NCI-H2227 treated with DMSO at 0.1 percent for 48 hours (cell line): ENCODE measurements at places on chromosomes 3 and 15.

DNA sequence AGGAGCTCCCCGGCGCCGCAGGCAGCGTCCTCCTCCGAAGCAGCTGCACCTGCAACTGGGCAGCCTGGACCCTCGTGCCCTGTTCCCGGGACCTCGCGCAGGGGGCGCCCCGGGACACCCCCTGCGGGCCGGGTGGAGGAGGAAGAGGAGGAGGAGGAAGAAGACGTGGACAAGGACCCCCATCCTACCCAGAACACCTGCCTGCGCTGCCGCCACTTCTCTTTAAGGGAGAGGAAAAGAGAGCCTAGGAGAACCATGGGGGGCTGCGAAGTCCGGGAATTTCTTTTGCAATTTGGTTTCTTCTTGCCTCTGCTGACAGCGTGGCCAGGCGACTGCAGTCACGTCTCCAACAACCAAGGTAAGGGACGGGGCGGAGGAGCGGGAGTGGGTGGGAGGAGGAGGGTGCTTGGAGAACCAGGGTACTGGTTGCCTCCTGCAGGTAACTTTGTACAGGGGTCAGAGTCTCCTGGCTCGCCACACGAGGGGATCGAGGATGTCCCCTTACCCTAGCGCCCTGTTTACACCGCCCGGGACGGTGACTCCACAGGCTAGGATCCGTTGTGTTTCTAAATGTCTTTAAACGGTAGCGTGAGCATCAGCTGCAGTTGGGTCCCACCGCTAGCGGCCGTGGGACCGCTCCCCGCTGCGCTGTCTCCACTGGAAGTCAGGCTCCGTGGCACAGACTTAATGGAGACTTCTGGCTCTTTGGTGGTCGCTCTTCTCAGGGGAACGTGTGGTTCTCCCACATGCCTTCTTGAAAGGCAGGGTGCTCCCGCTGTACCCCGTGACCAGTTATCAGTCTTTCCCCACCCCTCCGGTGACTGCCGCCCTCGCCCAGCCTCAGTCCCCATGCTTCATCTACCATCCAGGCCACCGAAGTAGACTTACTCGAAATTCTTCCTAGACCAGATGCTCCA lies 515 bp downstream of the EPHA6 start:
- DNase-seq, result no peak

DNA sequence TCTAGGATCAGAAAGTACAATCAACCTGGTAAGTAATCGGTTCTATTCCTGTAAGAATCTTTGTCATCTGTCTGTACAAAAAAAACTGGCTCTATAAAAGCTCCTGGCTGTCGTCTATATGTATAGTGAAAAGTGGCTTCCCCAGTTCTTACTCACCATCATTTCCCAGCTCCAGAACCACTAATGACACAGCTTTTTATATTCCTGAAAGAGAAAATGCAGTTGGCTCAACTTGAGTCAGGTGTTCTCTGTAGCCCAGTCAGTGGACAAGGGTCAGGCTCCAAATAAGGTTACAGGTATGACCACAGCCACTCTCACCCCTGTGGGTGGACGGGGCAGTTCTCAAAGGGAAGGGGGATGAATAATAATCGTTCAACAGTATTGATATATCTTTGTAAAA lies 85.1 kb downstream of the AP4E1 start:
- no peak for DNase-seq

DNA sequence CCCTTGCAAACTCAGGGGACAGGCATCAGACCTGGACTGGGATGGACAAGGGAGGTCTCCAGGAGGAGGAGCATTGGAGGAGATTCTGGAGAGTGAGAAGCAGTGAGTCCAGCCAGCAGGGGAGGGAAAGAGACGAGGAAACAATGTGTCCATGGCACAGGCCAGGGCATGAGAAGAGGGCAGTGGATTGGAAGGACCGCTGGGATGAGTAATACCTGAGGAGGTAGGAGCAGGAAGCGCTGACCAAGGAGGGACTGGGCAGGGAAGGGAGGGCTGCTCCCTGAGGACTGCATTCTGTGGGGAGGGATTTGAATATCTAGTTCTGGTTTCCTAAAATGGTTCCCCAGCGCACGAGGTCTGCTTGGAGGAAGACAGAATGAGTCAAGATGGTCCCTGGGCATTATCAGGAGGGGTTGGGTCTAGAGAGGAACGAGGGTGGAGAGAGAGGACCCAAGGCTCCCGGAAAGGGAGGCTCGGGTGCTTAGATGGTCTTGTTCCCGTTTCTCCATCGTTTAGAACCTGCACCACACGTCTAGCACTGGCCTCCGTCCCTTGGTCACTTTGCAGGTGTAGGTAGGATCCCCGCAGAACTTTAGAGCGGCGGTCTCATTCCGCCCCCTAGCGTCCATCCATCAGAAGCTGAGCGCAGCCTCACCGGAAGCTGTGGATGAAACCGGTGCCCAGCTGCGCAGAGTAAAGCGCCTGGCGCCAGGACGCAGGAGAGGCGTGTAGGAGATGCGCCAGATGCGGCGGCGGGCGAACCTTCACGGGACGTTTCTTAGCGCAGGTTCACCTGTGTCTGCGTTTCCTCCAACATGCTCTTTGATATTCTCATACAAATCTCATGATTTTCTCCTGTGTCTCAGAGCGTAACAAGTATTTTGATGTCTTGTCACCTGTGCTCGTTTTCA lies 190.7 kb upstream of the NDN start:
- DNase-seq, result peak; percentile 80

GRCh38 chr3:160112996-160113395 lies 112.2 kb upstream of the C3orf80 start:
- no peak for DNase-seq

DNA sequence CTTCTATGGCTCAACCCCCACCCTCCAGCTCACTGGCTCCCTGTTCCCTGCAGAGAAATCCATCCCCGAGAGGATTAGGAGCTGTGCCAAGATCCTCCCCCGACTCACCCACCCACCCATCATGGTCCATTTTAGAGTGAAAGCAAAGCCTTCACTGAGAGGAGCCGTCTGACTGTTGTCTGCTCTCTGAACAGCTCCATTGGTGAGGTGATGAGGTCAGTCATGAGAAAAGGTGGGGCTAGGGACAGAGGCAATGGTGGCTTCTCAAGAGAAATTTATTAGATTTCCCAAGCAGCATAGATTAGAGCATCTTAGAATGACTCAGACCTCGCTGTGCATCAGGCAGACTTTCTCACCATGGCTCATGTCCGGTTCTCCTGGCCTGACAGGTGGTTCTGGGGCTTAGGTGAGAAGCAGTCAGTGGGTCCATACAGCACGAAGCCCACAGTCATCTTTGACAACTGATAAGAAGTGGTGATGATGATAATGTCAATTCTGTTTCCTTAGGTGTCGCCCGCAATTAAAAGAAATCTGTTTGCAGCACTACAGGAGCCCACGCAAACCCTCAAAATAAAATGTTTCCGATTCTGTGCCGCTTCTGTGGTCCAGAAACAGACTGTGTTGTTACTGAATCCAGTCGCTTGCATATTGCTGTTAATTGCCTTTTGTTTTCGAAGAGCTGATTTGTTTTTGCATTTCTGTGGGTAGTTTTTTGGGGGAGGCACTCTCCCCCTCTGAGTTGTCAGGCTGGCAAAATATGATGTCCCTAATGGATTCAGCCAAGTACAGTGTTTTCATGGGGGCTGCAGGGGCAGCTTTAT lies 24.8 kb upstream of the RHO start:
- peak; percentile 31 for DNase-seq

DNA sequence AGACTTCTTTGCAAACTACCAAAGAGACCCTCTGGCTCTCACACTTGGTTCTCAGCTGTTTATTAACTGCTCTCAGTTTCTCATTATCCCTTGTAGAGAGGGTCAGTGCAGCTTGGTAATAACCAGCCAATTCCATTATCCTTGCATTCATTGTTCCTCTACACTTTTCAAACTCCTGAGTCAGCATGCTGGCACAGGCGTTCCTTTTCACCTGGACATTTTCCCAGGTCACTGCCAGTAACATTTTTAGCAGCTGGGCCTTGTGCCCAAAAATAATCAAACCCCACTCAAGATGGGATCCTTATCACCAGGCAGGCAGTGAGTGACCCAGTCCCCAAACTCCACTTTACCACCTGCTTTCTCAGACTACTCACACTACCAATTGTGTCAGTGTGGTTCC lies 4.8 kb upstream of the SUMF1 start:
- DNase-seq, result no peak

DNA sequence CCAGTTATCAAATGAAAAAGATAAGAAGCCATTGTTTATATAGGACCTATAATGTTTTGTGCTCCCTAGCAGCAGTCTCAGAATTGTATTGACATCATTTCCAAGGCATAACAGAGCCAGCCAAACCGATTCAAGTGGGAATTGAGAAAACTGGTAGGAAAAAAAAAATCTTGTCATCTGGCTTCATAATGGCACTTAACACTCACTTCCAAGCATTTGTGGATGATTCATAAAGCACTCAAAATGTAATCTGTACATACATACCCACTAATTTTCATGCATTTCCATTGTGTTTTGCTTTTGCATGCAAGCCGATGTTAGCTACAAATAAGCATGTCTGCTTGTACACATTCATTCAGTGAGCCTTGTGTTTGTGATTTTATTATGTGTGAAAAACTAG lies 18.6 kb upstream of the TRPC1 start:
- peak; percentile 43 for DNase-seq

GRCh38 chr3:181888234-181888633 lies 176.5 kb downstream of the SOX2 start:
- no peak for DNase-seq

GRCh38 chr3:37072892-37073291 lies 79.6 kb downstream of the MLH1 start:
- no peak for DNase-seq

DNA sequence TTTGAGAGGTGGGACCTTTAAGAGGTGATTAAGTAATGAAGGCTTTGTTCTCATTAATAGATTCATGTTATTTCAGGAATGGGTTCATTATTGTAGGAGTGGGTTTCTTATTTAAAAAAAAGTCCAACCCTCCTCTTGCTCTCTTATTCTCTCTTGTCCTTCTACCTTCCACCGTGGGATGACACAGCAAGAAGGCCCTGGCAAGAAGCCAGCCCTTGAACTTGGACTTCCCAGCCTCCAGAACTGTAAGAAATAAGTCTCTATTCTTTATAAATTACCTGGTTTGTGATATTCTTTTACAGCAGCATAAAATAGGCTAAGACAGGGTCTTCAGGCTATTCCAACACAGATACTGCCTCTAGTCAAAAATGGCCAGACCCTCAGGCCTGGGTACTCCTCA lies 62.2 kb downstream of the MYLK start:
- DNase-seq, result no peak

DNA sequence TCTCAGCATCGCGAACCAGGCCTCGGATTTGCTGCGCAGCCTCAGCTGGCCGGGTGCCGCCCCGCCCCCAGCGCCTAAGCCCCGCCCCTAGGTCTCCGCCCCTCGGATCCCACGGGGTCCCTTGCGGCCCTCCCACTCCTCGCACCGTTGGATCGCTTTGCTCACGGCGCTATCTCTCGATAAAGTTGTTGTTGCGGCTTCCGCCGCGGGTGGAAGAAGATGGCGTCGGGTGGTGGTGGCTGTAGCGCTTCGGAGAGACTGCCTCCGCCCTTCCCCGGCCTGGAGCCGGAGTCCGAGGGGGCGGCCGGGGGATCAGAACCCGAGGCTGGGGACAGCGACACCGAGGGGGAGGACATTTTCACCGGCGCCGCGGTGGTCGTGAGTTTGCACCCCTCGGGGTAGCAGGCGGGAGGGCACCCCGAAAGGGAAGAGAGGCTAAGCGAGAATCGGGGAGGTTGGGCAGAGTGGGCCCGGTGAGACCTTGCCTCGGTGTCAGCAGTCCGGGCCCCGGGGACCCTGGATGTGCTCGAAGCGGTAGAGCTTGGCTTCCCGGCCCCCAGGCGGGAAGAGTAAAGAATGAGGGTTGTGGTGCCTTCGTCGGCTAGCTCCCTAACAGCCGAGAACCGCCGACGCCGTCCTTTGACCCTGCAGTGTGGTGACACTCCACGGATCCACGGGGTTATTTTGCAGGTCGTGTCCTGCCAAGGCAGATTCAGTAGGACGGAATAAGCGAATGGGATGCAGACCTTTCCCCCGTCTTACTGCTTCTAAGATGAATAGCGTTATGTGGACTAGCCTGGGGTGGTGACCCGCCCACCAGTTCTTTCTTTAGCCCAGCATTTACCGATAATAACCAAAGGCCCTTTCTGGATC lies at the start of gene SNX1:
TSS of gene SNX1 (plus strand) at position 188 of the 873 bp plus-strand sequence. CDS start at position 220, 32 bp downstream.
- DNase-seq, result peak; percentile 85

GRCh38 chr3:79497447-79498111 lies 270.2 kb downstream of the ROBO1 start:
- no peak for DNase-seq

- DNase-seq, result no peak
These were observed 229.2 kb upstream of the LRTM1 start for GRCh38 chr3:55156851-55157650.

DNA sequence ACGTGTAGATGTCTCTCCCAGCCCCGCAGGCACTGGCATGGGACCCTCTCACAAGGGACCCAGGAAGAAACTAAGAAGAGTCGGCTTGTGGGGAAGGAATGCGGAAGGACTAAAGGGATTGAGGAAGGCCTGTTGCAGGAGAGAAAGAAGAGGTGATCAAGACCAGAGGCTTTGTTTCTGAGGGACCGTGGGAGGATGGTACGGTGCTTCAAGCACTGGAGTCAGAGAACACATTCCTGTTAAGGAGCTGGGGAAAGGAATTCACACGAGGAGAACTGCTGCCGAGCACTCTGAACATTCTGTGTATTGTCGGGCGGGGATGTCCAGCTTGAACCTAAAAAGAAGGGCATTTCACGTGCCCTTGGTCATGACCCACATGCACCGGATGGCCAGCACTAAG lies 91.4 kb downstream of the TAMM41 start:
- DNase-seq, result no peak

GRCh38 chr3:94159062-94159828 lies 96.4 kb downstream of the NSUN3 start:
- DNase-seq, result no peak

GRCh38 chr3:86792316-86792715 lies 198.6 kb downstream of the VGLL3 start:
- DNase-seq, result no peak

- no peak for DNase-seq
These were observed 7.0 kb downstream of the SLCO3A1 start for GRCh38 chr15:91860498-91860897.

DNA sequence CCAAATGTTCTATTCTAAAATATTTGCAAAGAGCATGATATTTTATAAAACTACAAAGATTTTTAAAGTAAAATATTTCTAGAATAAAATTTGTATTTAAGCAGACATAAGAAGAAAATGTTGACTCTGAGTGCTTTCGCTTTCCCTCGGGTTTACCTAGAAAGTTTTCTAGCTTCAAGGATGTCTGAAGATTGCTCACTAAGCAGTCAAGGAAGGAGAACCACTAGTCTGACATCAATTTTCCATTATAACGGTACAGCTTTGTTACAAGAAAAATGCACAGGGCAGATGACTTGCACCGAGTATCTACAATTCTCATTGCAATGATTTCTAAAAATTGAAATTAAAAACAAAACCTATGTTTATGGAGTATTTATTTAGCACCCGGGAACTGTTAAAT lies 14.2 kb downstream of the GPR15 start:
- DNase-seq, result no peak

DNA sequence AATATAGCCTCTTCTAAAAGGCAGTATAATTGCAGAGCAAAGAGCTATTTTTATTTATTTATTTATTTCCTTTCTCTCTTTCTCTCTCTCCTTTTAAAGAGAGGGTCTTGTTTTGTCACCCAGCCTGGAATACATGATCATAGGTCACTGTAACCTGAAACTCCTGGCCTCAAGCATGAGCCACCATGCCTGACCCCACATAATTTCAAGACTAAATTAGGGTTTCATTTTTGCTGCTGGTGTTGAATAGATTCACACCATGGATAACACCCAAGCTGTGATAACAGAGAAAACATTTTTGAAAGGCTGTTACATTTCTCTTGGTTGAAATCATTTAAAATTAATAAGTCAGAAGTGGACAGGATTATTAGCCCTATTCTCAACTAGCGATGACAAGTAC lies 131.6 kb downstream of the LEKR1 start:
- no peak for DNase-seq

GRCh38 chr3:109325657-109326056 lies 9.3 kb upstream of the DPPA2 start:
- no peak for DNase-seq
